Esophagus muscularis mucosa (tissue), 4 donors: ENCODE measurements at places on chromosomes 2 and 18. TPM values are rescaled to one million over a fixed set of nuclear protein-coding genes. Genes with fewer than 3 reads are reported as not detected.

DNA sequence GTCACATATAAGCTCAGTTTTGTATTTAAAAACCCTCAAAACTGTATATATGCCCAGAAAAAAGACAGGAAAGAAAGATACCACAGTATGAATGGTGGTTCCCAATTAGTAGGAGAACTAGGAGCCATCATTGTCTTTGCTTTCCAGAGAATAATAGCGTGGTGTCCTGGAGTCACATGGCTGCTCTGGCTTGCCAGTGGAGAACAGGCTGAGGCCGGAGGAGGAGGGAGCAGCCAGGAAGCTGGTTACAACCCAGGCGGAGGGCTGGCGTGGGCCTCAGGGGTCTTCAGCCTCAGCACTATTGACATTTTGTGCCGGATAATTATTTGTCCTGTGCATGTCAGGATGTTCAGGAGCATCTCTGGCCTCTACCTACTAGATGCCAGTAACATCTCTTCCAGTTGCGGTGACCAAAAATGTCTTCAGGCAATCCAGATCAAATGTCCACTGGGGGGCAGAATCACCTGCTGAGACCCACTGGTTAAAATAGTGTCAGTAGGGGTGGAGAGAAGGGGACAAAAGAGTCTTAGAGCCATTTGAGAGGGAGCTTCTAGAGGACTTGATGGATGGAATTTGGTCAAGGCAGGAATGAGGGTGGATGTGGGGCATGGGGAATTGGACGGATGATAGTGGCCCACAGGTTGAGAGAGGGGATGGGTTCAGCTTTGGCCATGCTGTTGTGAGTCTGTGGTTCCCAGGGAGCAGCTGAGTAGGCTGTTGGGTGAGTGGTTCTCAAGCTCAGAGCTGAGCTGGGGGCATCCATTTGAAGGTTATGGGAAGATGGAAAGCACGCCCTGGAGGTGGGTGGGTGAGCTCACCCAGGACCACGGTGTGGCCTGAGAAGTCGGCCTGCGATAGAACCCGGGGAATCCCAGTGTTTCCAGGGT lies 144.9 kb downstream of the AGAP1 start:
- no peak for DNase-seq

GRCh38 chr2:73582364-73582763 lies 59.9 kb downstream of the NAT8 start:
- no peak for DNase-seq

DNA sequence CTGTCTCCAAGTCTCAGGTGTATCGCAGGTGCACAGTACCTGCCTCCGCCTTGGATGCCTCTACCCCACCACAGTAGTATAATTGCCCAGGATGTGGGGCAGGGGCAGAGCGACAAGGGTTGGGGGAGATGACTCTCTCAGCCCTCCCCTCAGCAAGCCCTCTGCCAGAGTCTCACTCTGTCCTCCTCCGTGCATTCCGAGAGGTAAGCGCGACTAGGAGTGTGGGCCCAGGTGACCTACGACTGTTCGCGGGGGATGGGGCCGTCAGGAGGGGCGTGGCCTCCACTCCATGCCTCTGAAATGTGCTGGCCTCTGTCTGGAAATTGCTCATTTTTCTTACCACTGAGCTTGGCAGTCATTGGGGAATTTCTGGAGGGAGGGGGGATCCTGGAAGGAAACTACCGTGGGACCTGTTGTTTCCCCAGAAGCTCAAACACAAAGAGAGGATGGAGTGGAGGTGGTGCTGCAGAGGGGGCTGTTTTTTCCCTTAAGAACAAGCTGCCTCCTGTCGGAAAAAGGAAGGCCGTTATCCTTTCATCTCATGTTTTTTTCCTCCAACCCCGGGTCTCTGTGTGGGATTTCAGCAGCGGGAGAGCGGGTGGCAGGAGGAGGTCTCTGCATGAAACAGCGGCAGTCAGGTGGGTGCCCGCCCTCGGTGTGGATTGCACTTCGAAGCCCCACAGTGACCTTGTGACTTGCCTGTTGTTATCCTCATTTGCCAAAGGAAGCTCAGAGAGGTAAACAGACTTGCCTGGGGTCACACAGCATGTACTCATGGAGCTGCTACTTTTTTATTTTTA lies 13.0 kb upstream of the RALB start:
- no peak for DNase-seq

DNA sequence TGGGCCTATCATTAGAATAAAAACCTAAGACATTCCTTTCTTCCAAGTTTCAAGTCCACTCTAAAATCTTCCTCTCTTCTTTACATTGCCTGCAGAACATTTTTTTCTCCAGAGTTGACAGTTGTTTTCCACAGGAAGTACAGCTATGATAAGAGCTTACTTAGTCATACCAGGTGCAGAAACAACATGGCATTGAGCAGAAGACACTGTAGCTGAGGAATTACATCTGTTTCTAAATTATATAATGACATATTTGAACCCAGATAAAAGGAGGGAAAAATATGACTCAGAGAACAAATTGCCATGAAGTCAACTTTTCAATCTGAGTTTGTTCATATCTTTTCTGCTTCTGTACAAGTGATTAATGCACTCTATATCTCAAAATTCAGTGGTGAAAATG lies 30.2 kb downstream of the CMPK2 start:
- DNase-seq = no peak

GRCh38 chr2:73069041-73069854 lies 2.3 kb downstream of the SFXN5 start:
- no peak for DNase-seq

Gene CYRIA
- total RNA-seq = 10.3 TPM

DNA sequence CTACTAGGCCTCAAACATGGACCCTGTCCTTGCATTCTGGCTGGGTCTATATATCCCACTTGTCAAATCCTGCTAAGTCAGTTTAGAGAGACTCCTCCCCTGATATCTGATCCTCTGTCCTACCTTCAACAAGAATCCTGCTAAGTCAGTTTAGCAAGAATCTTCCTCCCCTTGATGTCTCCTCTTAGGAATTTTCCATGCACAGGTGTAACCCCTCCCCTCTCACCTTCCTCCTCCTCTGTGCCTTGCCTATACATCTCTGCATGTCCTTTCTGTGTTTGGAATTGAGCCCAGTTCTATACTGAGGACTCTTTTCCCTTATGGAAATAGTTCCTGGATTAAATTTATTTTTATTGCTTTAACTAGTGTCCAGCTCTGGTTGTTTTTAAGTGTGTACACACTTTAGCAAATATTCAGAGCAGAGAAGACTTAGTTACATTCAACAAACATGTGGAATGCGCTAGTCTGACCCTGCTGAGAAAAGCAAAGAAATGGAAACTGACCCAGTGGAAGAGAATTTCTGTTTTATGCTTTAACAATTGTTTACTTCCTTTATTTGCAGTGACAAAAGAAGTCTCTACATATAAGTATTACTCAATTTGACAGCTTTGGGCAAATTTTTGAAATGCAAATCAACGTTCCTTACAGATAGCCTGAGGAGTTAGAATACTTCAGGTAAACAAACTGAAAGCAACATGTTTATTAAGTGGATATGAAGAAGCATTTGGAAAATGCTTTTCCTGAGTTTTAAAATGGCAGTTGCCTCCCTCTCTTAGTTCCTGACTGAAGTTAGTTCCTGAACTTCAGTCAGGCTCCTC lies 80.6 kb downstream of the RIT2 start:
- no peak for DNase-seq

- no peak for DNase-seq
Observed at GRCh38 chr2:29241341-29241740, 126.1 kb downstream of the CLIP4 start.

Gene TTR
- 0.33 TPM for total RNA-seq

Gene ZNG1B
- total RNA-seq = 36.8 TPM

Gene IL36A
- not detected for total RNA-seq

DNA sequence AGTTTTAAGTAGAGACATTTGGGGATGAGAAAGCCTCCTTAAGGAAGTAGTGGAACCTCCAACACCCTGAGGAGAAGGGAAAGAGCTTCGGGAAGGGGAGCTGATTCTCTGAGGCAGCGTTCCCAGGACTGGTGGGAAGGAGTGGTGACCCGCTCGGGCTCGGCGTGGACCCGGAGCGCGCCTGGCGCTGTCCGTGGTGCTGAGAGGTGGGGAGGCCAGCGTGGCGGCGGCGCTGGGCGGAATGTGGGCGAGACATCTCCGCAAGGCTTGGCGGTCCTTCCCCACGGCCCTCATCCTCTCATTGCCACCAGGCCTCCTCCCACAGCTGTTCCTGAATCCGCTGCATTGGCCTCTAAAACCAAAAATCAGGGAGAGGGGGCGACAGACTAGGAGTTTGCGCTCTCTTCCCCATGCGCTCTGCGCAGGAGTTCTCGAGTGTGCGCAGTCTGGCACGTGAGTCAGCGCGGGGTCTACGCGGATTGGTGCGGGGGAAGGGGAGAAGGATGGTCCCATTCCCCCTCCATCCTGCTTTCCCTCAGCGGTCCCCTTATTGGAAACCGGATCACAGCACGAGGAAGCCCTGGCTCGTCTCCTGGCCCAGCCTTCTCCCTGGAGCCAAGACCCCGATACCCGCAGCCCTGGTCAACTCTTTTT lies 857 bp downstream of the RESP18 start:
- DNase-seq = no peak
